ENCODE measurements at places on chromosomes 5 and 9.

DNA sequence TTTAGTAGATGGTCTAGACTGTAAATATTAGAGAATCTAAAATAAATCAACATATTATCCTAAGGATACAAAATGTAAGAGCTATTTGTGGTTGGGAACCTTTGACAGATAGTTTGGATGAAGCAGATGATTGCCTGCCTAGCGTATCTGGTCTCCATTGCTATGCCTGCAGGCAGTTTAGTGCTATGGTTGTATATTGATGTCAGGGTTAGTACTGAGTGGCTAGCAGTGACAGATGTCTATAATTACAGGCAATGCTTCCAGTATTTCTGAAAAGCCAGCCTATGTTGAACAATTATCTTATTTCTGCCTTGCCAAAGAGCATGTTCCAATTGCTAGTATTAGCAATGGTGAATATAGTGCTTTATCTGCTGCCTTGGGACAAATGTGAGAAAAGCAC is 151.3 kb upstream of the TLX3 start:
- DNase-seq: no peak

- DNase-seq: no peak
Measured at GRCh38 chr9:97744710-97745708, 47.9 kb upstream of the XPA start.

DNA sequence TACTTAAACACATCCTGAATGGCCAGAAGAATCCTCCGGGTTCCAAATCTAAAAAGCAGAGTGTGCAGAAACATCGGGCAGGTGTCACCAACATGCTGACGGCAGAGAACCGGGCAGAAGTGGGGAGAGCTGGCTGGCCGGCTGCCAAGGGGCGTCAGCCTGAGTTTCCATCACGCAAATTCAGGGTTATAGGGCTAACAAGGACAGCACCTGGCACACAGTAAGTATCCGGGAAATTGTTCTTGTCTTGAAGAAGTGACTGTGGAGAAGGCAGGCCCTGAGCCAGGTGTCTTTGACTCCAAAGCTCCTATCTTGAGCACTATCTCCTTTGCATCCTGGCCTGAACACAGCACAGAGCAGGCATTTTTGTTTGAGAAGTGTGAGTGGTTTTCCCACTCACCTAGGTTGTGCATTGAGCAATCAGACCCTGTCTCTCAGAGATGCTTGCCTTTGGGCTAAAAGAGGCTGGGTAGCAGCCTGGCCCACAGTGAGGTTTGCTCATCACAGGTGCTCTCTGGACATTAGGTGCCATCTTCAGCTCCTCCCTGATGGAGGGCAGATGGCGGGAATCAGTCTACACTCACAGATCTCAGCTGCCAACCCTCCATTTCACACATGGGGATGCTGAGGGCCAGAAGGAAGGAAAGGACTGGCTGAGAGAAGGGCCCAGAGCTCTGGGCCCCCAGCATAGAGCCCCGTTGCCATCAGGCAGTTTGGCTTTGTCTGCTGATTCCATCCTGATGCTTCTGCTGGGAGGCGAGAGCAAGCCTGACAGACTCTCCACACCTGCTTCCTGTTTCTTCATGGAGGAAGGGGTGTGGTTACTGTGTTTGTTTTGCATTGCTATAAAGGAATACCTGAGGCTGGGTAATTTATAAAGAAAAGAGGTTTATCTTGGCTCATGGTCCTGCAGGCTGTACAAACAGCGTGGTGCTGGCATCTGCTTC is 52.8 kb downstream of the WHRN start:
- no peak for DNase-seq

GRCh38 chr5:174511714-174512253 is 212.6 kb upstream of the MSX2 start:
- DNase-seq: no peak

GRCh38 chr9:98462310-98462709 is 206.9 kb upstream of the TBC1D2 start:
- no peak for DNase-seq

DNA sequence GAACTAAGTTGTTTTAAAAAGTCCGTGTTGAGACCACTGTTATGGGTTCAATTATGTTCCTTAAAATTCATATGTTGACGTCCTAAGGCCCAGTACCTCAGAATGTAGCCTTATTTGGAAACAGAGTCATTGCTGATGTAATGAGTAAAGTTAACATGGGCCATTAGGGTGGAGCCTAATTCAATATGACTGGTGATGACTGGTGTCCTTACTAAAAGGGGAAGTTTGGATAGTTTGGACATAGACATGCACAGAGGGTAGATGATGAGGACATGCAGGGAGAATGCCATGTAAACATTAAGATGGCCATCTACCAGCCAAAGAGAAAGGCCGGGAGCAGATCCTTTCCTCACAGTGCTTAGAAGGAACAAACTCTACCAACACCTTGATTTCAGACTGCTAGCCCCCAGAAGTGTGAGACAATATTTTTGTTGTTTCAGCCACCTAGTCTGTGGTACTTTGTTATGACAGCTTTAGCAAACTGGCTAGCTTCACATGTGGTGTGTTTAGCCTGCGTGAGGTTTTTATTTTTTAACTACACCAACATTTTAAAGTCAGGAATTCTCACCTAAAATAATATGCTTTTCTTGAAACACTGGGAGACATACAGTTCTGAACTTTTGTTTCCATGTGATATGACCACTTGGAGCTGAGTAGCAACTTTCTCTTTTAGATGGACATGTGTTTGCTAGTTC is 135.3 kb downstream of the YIPF5 start:
- DNase-seq: no peak
